Midbrain (tissue), 1 donor: ENCODE measurements at places on chromosomes 13 and 19.

GRCh38 chr19:4437103-4437502, 20.5 kb downstream of the UBXN6 start:
- DNase-seq = no peak

GRCh38 chr19:44776402-44777096, 1.1 kb upstream of the CBLC start:
- no peak for DNase-seq

GRCh38 chr19:53140351-53140750, 7.6 kb upstream of the ZNF415 start:
- DNase-seq = no peak

DNA sequence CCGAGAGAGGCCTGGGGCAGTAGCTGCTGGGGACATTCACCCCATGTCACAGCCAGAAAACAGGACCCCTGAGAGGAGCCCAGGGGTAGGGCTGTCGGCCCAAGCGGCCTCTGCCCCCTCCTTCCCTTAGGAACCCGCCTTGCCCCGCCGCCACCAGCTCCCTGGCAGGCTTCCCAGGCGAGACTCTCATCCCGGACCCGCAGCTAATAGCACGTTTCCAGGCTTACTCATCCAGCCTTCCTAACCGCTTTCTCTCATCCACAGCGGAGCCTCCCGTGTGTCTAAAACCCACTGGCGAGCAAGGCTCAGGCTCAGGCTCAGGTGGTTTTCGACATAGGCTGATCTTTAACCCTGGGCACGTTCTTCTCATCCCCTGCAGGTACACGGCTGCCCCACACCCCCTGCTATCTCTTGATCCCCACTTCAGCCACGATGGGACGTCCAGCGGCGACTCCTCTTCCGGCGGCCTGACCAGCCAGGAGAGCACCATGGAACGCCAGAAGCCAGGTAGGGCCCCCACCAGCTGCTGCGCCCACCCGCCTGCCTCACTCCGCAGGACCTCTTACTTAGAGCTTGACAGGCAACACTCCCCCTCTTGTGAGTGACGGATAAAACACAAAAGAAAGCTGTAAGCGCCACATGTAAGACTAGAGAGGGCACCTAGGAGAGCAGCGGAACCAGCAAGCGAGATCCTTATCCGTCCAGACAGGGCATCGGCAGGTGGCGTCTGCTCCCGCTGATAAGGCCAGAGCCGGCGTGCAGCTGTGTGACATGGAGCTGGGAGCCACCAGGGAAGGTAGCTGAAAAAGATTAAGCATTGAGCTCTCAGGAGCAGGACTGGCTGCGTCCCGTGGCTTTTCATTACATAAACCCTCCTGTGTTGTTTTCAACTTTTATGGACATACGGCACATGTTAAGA, 71.3 kb downstream of the DPF1 start:
- DNase-seq = no peak

DNA sequence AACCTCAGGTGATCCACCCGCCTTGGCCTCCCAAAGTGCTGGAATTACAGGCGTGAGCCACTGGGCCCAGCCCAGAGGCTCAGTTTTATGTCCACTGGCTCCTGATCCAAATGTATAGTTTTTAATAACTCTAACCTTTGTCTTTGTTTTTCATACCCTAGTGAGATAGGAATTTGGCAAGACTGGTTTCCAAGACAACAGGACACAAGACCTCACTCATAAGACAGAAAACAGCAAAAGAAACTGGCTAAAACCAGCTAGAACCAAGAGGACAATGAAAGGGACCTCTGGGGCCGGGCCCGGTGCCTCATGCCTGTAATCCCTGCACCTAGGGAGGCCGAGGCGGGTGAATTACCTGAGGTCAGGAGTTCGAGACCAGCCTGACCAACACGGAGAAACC, 27.6 kb downstream of the CPT1C start:
- no peak for DNase-seq

- no peak for DNase-seq
These were observed 1.9 kb downstream of the CIRBP start for GRCh38 chr19:1270854-1271527.

DNA sequence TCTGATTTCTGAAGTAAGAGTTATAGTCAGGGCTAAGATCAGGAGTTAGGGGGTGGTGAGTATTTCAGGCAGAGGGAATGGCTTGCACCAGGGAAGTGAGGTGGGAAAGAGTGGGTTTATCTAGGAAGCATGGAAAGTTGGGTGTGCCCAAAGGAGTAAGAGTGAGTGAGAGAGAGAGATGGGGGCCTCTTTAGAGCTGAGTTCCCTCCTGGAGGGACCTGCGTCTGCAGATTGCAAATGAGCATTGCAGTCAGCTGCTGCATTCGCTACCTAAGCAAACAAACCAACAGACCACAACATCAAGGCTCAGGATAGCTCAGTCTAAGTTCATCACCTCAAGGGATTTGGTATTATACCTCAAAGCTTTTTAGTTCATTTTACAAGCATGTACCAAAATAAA, 405.8 kb downstream of the FGF9 start:
- DNase-seq = no peak
